LHCN-M2 (cell line): ENCODE measurements at places on chromosomes 16 and 17.

DNA sequence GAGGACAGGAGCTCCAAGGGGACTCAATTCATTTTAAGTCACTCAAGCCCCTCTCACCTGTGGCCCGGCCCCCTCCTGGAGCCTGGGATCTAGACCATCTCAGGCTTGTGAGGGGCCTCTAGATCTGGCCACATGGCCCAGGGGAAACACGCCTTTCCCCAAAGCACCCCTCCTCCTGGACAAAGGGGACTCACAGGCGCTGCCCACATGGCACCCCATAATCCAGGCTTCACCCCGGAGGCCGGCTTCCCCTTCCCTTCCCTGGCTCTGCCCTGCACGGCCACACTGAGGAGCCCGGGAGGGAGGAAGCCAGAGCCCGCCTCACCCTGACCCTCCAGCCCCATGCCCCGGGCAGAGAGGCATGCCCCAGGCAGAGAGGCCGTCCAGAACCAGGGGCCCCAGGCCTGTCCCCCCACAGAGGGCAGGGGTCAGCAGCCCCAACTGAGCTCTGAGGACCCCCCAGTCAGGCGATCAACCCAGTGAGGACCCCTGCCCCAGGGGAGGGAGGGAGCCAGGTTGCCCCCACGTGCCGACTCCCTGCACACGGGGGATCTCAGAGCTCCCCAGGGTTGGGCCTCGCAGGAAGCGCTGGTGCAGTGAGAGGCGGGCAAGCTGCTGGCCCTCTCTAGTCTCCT, 10.9 kb downstream of the HS3ST6 start:
- no peak for DNase-seq

- DNase-seq, result no peak
Observed at GRCh38 chr17:33039874-33040273, 48.2 kb downstream of the SPACA3 start.

GRCh38 chr17:44120851-44121605, 2.4 kb downstream of the HDAC5 start:
- no peak for DNase-seq

- peak; percentile 10 for DNase-seq
Observed at GRCh38 chr17:9021158-9021991, at the start of gene NTN1. NTN1 (plus strand) TSS chr17:9021510; CDS start chr17:9022374, 864 bp downstream.

GRCh38 chr17:5110816-5111215, 862 bp downstream of the ZNF232 start:
- no peak for DNase-seq

- no peak for DNase-seq
Observed at GRCh38 chr17:39173526-39174274, 7.7 kb upstream of the ARL5C start.

DNA sequence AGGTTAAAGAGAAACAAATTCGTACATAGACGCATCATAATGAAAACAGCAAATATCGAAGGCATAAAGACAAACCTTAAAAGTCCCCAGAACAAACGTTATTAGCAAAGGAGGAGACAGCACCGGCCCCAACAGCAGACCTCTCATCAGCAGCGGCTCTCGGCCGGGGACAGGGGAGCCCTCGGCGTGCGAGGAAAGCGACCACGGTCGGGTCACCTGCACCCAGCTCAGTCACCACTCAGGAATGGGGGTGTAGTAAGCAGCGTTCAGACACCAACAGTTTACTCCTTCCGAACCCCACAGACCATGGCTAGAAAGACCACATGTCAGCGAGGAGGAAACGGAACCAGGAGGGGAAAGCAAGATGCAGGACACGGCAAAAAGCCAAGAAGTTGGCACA, 109.3 kb upstream of the CHMP6 start:
- no peak for DNase-seq
